ENCODE measurements at places on chromosomes 7 and 10.

DNA sequence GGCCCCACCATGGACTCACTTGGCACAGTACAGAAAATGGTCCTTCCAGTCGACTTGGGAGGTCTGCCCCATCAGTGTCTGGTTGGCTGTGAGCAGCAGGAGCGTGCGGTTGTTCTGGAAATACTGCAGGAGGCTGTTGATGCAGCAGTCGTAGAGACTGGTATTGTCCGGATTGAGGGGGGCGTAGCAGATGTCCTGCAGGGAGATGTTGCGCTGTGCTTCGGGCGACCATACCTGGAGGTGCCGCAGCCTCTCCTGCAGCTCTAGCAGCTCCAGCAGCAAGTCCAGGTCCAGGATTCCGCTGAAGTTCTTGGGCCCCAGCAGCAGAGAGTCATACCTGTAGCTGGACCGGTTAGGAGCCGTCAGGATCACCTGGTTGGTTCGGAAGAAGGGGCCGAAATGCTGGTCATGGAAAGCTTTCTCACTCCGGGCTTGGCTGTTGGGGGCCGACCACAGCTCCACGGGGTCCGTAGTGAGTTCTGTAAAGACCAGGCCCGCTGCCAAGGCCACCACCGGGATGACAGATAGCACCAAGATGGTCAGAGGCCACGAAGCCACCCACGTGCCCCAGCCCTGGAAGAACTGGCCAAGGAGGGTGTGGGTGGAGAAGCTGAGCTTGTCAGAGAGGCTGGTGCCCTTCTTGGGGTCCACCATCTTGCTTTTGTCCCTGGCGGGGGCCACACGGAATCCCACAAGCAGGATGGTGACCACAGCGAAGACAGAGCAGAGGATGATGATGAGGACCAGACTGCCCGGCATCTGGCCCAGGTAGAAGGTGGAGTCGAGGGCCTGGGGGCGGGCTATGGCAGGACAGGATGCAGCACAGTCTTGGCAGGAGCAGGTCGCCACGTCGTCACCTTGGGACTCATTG, 2.1 kb downstream of the NPC1L1 start:
- no peak for DNase-seq

- DNase-seq, result no peak
Observed at GRCh38 chr10:8617792-8618191, 563.3 kb downstream of the GATA3 start.

DNA sequence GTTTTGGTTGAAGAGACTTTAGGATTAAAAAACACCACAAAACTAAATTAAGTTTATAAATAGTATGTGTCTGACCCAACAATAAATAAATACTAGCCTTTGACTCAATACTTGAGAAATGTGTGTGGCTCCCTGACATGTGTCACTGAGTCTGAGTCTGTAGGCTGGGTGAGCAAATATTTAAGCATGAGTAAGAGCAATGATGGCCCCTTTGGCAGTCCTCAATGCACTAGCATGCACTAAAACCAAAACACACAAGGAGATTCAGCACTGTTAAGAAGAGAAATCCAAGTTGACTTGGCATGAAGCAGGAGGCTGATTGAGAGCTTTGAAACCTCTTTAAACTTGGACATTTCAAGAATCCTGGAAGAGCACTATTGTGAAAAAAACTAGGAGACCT, 37.1 kb downstream of the CCDC71L start:
- DNase-seq, result no peak

- DNase-seq, result no peak
Observed at GRCh38 chr7:30865821-30866220, 45.8 kb upstream of the AQP1 start.

GRCh38 chr10:35364808-35365207, 28.5 kb downstream of the CCNY start:
- DNase-seq, result no peak

GRCh38 chr10:110511734-110512449, 14.2 kb downstream of the DUSP5 start:
- no peak for DNase-seq

DNA sequence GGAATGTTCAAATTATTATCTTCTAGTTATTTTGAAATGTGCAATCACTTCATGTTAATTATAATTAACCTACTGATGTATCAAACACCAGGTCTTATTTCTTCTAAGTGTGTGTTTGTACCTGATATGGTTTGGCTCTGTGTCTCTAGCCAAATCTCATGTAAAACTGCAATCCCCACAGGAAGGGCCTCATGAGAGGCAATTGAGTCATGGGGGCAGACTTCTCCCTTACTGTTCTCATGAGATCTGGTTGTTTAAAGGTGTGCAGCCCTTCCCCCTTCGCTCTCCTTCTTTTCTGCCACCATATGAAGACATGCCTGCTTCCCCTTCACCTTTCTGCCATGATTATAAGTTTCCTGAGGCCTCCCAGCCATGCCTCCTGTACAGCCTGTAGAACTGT, 18.6 kb upstream of the PRKCQ start:
- no peak for DNase-seq

DNA sequence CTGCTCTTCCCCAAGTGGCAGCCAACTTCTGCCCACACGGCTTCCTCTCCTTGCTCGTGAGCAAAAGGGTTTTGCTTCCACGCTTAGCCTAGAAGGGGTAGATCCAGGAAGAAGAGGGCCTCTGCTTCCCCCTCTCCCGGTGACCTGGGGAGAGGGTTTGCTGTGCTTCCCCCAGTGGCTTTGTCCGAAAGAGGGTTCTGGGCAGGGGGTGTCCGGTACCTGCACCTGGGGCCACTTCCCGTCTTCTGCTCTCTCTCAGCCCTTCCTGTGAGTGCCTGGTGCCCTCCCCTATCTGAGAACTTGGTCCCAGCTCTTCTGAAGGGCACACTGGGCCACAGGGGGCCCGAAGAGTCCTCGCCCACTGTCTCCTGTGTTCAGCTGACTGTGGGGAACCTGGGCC, 11.3 kb downstream of the JAKMIP3 start:
- no peak for DNase-seq

GRCh38 chr7:115822380-115822779, 208.2 kb downstream of the TFEC start:
- no peak for DNase-seq

GRCh38 chr7:129356176-129356575, 78.1 kb upstream of the STRIP2 start:
- DNase-seq, result no peak

DNA sequence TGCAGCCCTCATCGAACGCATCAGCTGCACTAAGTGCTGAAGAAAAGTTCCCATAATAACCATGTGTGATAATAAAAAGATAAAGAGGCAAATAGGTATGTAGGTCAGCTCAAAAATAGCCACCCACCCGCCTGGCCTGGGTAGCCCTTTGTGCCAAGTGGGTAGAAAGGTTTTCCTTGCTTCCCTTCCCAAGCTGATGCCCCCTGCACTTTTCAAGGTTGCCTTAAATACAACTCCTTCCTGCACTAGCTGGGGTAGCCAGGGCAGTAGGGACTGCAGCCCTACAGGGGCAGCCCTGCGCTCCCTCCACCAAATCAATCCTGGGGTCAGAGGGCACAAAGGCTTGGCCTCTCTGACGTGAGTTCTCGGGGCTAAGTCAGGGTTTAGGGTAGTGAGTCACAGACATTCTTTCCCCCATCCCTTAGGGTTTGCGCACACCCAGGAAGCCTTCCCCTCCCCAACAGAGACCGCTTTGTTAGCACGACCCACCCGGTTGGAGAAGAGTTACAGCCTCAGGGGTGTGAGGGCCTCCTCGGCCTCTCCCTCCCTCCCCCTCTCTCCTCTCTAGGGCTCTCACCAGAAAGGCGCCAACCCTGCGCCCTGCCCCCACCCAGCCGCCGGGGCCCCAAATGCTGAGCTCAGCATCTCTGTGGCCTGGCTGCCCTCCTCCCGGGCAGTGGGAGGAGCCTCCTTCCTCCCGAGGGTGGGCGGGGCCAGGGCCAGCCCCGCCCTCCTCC, 13.3 kb upstream of the DDIT4 start:
- peak; percentile 77 for DNase-seq

GRCh38 chr7:77680266-77680665, 16.0 kb upstream of the RSBN1L start:
- no peak for DNase-seq

DNA sequence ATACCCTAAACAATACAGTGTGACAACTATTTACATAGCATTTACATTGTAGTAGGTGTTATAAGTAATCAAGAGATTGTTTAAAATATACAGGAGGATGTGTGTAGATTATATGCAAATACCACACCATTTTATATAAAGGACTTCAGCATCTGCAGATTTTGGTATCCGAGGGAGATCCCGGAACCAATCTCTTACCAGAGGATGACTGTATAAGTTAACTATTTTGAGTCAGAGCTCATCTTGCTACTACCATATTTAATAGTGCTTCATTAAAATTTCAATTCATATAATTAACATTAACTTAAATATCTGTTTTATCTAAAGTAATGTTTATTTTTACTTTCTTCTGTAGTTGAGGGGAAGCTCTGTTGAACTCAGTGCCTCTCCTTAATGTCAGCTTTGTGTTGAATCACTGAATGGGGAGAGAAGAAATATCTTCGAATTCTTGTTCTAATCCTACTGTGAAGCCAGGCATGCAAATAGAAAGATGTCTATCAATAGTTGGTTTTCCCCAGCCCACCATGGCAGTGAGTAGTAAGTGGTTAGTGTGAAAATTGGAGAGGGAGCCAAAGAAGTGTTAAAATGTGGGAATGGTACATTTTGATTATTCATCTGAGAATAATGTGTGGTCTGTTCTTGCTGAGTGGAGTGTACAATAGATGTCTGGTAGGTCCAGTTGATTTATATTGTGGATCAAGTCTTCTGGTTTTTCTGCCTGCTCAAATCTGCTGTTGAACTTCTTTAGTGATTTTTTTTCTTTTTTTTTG, 90.1 kb upstream of the CYP26C1 start:
- no peak for DNase-seq

- DNase-seq, result no peak
Observed at GRCh38 chr7:44960011-44960580, 18.7 kb downstream of the MYO1G start.

DNA sequence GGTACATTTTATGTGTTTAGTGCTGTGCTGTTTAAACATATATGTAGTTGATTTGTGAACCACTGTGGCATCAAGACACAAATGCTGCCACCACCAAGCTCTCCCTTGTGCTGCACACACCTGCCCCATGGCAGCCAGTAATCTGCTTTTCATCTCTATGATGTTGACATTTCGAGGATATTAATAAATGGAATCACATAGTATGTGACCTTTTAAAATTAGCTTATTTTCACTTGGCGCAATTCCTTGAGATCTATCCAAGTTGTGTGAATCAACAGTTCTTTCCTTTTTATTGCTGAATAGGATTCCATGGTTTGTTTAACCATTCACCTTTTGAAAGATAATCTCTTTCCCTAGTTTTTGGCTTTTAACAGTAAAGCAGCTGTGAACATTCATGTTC, 73.1 kb downstream of the BMPR1A start:
- no peak for DNase-seq

DNA sequence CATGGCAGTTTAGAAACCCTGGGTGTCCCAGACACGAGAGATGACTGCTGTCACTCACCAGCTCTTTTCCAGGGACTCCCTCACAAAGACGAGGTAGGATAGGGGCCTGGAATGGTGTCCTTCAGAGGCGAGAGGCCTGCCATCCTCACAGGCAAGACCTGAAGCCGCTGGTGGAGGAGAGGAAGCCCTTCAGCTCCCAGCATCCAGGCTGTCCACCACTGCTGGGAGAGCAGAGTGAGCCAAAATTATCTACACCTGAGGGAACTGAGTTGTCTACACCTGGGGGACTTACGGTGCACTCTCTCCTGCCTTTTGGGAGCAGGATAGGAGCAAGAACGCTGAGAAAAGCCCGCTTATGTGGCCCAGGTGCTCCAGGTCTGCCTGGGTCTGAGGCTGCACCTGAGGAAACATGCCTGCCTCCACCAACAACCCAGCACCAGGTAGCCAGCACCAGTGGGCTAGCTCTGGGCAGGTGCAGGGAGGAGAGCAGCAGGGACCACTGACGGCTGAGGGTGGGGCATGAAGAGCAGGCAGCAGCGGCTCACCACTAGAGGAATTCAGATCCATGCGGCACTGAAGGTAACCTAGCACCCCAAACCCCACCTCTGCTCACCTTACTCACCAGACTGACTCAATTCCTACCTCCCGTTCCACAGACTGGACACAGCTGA, 357.2 kb downstream of the SH2D4B start:
- no peak for DNase-seq

DNA sequence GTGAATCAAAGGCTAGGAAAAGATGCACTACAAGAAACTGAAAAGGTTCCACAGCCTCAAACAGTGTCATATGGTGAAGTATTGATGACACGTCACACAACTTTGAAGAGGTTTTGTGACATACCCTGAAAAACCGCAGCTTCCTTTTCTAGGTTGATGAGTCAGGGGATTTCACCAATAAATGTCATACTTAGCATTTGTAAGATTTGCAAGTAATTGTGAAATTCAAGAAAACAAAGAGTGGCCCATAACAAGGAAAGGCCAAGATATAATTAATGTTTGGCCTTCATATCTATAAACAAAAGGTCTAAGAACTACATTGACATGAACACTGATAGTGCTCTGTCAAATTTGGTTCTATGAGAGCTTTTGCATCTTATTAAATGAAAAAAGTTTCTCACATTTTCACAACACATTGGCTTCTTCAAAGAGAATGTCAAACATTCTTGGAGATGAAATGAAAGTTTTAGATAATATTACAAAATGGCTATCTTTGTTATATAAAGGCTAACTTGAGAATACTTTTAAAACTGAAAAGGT, 62.0 kb upstream of the NAMPT start:
- DNase-seq, result peak; percentile 73

DNA sequence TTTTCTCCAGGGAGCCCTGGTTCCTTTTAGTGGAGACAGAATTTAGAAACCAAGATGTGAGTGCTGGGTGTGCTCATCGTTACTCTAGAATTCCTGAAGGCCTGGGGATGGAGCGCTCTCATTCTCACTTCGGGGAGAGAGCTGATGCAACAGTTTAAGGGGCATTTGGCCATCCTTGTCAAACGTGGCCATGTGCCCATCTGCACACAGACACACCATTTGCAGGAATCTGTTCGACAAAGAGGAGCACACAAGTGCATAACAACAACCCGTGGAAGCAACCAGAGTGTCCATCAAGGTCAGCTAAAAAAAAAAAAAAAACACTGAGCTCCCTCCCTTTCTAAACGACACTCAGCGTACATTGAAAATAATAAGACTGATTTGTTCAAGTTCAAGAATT, 23.0 kb upstream of the RET start:
- no peak for DNase-seq

- DNase-seq, result no peak
Observed at GRCh38 chr10:124559372-124560132, 97.9 kb downstream of the LHPP start.

GRCh38 chr10:52391927-52392602, 78.0 kb downstream of the DKK1 start:
- no peak for DNase-seq

GRCh38 chr10:85545874-85546273, 820.7 kb downstream of the GRID1 start:
- DNase-seq, result no peak

- DNase-seq, result no peak
Observed at GRCh38 chr10:72375173-72375572, 20.5 kb upstream of the DNAJB12 start.

DNA sequence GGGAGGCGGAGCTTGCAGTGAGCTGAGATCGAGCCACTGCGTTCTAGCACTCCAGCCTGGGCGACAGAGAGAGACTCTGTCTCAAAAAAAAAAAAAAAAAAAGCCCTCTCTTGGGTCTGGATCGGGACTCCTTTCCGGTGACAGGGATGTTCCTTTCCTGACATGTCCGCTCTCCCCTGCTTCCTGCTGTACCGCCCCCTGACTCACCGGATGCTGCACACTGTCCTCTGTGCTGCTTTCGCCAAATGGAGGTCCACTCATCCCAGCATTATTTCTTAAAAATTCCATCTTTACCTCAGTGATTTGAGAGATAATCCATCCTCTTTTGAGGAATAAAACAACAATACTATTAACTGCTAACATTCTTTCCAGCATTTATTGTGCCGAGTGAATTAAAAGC, 113.8 kb upstream of the EEPD1 start:
- no peak for DNase-seq

Data from CD4-positive, alpha-beta T cell treated with Interleukin-6 at 100 ng/mL for 8 hours (primary cell).